ENCODE measurements at places on chromosomes 1 and 21.
A peak's percentile ranks its signal among the peaks of the same experiment; 100 is the strongest.

DNA sequence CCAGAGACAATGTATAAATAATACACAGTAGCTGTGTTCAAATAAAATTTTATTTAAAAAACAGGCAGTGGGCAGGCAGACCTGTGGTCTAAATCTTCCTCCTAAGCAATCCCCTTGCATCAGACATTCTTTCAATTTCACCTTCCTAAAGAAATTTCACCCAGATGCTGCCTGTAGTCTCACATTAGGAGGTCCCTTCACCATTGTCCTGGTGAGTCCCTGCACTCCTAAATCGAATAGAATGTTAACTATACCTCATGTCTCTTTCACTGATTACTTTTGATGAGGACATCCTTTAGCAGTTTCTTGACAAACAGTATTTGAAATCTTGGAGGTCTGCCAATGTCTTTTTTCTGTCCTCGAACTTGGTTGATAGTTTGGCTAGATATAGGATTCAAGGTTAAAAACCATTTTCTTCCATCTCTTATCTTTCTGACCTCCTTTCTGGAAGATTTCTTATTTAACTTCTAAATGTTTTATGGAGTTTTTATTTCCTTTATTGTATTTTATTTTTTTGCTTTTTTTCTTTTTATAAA is 77.5 kb downstream of the LPGAT1 start:
- H3K27me3 ChIP-seq = no peaks in the 10 kb centered on the region
- H3K36me3 ChIP-seq = no peaks in the 10 kb centered on the region
- DNase-seq = no peak
- no peak overlapping the region for H3K4me3 ChIP-seq
- 0 out of 2 replicates have a peak, but pooled peaks cover 3% of the 10 kb centered on the region for H3K4me1 ChIP-seq

DNA sequence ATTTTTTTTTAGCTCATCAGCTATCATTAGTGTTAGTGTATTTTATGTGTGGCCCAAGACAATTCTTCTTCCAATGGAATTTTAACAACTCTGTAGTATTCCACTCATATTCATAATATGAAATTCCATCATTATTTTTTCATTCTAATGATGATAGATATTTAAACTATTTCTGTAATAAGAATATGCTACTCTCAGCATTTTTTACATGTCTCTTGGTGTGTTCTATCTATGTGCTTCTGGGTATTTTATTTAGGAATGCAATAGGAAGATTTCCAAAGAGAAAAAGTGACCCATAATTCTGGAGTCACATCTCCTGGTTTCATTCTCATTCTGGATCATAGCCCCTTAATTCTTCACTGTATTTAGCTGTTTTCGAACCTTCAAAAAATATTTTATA is 109.5 kb downstream of the LRRC53 start:
- no peak overlapping the region for H3K27ac ChIP-seq
- no peak for DNase-seq
- H3K36me3 ChIP-seq = no peaks in the 10 kb centered on the region
- H3K27me3 ChIP-seq = no peaks in the 10 kb centered on the region
- H3K4me1 ChIP-seq = no peaks in the 10 kb centered on the region

GRCh38 chr1:216919060-216919970 is 196.1 kb upstream of the ESRRG start:
- no peak overlapping the region for H3K27ac ChIP-seq
- H3K4me3 ChIP-seq = no peak overlapping the region
- H3K27me3 ChIP-seq = no peaks in the 10 kb centered on the region

GRCh38 chr1:225987491-225988316 is 11.4 kb downstream of the SDE2 start:
- H3K27ac ChIP-seq = no peak overlapping the region
- DNase-seq = no peak
- H3K4me1 ChIP-seq = no peaks in the 10 kb centered on the region
- no peaks in the 10 kb centered on the region for H3K27me3 ChIP-seq
- peaks cover 33% of the 10 kb centered on the region for H3K36me3 ChIP-seq

DNA sequence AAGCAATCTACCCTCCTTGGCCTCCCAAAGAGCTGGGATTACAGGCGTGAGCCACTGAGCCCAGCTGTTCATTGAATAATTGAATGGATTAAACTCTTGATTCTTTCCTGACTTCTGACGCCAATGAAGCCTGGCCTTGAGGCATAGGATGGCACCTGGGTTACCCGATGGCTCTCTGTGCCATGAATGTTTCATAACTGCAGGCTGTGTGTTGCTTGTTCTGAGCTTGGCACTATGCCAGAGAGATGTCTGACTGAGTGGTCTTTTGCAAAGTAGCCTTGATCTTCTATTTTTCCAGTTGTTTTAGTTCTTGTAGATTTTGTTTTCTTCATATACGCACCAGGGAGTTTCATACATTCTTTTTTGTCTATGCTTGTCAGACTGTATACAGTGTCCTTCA is 38.5 kb upstream of the AK4 start:
- no peak overlapping the region for H3K27ac ChIP-seq
- no peaks in the 10 kb centered on the region for H3K4me1 ChIP-seq
- H3K4me3 ChIP-seq = no peak overlapping the region
- H3K27me3 ChIP-seq = no peaks in the 10 kb centered on the region
- no peak for DNase-seq

DNA sequence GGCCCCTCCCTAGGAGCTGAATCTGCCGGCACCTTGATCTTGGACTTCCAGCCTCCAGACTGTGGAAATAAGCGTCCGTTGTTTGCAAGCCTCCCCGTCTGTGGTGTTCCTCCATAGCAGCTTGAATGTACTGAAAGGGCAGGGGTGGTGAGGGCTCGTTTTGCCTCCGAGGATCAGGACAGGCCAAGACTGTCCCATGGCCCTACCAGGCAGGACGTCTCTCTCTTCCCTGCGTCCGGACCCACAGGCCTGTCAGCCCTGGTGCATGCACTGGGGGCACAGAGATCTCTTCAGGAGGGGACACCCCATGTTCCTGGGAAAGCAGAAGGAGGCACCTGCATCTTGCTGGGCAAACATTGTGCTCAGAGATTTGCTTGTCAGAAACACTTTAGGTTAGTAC is 156.3 kb upstream of the C1orf174 start:
- no peaks in the 10 kb centered on the region for H3K4me1 ChIP-seq
- H3K4me3 ChIP-seq = no peak overlapping the region
- H3K36me3 ChIP-seq = no peaks in the 10 kb centered on the region
- no peak for DNase-seq
- no peaks in the 10 kb centered on the region for H3K27me3 ChIP-seq

DNA sequence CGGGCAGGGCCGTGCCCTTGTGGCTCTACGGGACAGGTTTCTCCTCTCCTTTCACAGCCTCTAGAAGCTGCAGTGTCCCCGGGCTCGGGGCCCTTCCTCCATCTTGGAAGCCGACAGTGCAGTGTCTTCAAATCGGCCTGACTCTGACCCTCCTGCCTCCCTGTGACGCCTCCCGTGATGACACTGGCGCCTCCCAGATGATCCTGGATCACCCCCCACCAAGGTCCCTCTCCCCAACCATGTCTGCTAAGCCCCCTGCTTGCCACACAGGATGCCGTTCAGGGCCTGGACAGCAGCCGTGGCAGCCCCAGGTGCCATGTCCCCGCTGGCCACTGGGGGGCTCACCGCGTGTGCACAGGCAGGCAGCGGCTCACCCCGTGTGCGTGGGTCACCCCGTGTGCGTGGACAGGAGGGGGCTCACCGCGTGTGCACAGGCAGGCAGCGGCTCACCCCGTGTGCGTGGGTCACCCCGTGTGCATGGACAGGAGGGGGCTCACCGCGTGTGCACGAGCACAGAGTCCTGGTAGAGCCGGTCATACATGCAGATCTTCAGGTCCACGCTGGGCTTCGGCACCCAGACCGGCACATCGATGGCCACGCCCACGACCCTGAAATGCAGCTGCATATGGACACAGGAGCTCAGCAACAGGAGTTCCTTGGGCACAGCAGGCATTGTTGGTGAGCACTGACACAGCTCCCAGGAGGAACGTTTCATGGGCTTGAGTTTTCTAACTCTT is 24.9 kb upstream of the TMEM52 start:
- DNase-seq = peak; percentile 91
- H3K4me1 ChIP-seq = no peaks in the 10 kb centered on the region
- H3K27ac ChIP-seq = no peak overlapping the region
- no peaks in the 10 kb centered on the region for H3K36me3 ChIP-seq
- peak overlapping the region; percentile 42 for H3K4me3 ChIP-seq

- no peak overlapping the region for H3K27ac ChIP-seq
- no peaks in the 10 kb centered on the region for H3K36me3 ChIP-seq
- peaks cover 3% of the 10 kb centered on the region for H3K4me1 ChIP-seq
- peaks cover 2% of the 10 kb centered on the region for H3K27me3 ChIP-seq
Observed at GRCh38 chr1:217431395-217431794, 199.5 kb downstream of the GPATCH2 start.

- H3K4me3 ChIP-seq = no peak overlapping the region
- DNase-seq = no peak
- no peak overlapping the region for H3K27ac ChIP-seq
- no peaks in the 10 kb centered on the region for H3K36me3 ChIP-seq
Observed at GRCh38 chr1:14373081-14373758, 225.3 kb upstream of the KAZN start.

DNA sequence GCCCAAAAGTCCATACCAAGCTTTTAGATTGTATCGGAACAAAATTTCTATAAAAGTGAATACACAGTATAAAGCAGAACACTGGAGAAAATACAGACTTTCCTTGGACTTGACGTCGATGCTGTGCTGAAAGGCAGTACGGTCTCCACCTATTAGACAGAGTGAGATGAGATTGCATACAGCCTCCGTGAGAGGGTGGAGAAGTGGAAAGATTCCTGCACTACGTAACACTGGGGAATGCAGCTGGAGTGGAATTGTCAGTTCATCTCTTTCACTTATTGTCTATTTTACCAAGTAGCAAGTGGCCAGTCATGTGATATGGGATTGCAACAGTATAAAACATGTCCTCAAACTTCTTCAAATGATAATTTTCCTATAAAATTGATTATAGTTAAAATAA is 209.5 kb downstream of the ZP4 start:
- no peaks in the 10 kb centered on the region for H3K27me3 ChIP-seq
- H3K4me3 ChIP-seq = no peak overlapping the region
- H3K27ac ChIP-seq = no peak overlapping the region
- no peaks in the 10 kb centered on the region for H3K4me1 ChIP-seq
- DNase-seq = no peak

GRCh38 chr1:76128096-76128495 is 53.5 kb downstream of the ST6GALNAC3 start:
- no peak overlapping the region for H3K4me3 ChIP-seq
- H3K4me1 ChIP-seq = no peaks in the 10 kb centered on the region
- no peaks in the 10 kb centered on the region for H3K27me3 ChIP-seq
- H3K27ac ChIP-seq = no peak overlapping the region

DNA sequence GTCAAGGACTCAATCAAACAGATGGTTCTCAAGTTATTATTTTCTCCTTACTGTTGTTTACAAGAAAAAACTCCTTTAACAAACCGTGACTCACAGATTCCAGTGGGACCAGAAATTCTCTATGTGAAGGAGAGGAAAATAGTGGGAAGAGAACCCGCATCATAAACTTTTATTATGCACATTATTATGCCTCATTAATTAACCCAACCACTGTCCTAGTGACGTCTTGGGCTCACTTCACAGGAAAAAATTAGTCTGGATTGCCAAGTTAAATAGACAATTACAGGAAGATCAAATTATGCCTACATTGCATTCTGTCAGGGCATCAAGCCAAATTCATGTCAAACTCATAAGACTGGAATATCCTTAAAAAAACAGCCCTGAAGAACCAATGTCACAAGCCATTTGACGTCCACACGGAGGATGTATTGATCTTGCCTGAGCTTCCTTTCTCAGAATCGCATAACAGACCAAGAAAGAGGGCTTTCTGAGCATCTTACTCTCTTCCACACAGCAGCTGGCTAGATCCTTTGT is 347.8 kb downstream of the DUSP10 start:
- no peaks in the 10 kb centered on the region for H3K27me3 ChIP-seq
- no peak for DNase-seq
- no peak overlapping the region for H3K4me3 ChIP-seq
- H3K4me1 ChIP-seq = no peaks in the 10 kb centered on the region
- no peak overlapping the region for H3K27ac ChIP-seq

GRCh38 chr21:40658311-40658710 is 188.6 kb downstream of the DSCAM start:
- H3K4me3 ChIP-seq = no peak overlapping the region
- H3K27me3 ChIP-seq = no peaks in the 10 kb centered on the region
- H3K27ac ChIP-seq = no peak overlapping the region

DNA sequence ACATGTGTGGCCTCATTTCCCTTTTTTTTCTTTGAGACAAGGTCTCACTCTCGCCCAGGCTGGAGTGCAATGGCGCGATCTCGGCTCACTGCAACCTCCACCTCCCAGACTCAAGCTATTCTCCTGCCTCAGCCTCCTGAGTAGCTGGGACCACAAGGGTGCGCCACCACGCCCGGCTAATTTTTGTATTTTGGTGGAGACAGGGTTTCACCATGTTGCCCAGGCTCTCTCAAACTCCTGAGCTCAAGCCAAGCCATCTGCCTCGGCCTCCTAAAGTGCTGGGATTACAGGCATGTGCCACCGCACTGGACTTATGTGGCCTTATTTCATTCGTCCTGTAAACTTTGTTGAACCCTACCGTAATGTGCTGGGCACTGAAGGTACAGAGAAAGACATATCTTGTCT is 569 bp upstream of the WARS2 start:
- H3K4me1 ChIP-seq = peaks cover 2% of the 10 kb centered on the region
- peak overlapping the region; percentile 86 for H3K4me3 ChIP-seq
- peak overlapping the region; percentile 98 for H3K27ac ChIP-seq
- peak; percentile 66 for DNase-seq
- no peaks in the 10 kb centered on the region for H3K27me3 ChIP-seq
- no peaks in the 10 kb centered on the region for H3K36me3 ChIP-seq

DNA sequence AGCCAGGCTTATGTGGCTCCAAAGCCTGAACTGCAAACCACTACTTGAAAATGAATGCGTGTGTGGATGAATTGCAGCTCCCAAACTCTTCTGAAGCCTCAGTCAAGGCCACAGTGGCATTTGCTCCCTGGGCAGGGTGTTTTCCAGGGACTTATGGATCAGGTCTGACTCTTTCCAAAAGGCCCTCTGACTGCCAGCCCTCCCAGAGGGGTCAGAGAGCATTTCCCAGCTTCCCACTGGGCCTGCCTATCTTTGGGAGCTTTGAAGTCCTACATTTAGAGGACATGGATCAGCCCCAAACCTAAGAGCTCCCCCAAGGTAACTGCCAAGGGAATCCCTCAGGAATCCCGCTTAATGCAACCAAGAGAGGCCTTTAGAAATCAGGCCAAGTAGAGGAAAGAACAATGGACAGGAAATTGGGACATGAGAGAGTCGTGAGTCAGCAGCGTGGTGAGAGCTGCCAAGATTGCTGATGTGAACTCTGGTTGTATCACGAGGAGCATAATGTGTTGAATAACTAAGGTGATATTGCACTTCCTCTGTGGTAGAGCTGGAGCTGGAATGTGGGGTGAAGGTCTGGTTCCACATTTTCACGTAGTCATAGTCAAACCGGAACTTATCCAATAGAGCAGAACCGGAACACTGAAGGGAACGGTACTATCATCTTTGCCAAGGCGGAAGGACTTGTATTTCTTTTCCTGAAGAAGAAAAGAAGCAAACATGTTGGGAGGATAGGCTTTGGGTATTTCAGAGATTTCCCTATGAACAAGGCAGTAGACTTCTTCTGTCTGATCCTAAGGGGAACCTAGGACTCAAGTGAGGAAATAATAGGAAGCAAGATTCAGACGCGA is 99.4 kb upstream of the JUN start:
- no peak overlapping the region for H3K27ac ChIP-seq
- H3K4me1 ChIP-seq = no peaks in the 10 kb centered on the region
- no peaks in the 10 kb centered on the region for H3K36me3 ChIP-seq
- DNase-seq = no peak
- no peaks in the 10 kb centered on the region for H3K27me3 ChIP-seq
